ENCODE measurements at places on chromosomes 7 and 10. TPM values are rescaled to one million over a fixed set of nuclear protein-coding genes. Genes with fewer than 3 reads are reported as not detected.

- no peak overlapping the region for H3K4me3 ChIP-seq
- no peak for DNase-seq
- no peaks in the 10 kb centered on the region for H3K36me3 ChIP-seq
- no peak overlapping the region for H3K27ac ChIP-seq
These were observed 31.4 kb upstream of the CREB3L2 start for GRCh38 chr7:138033241-138033640.

METTL27 gene
- total RNA-seq = 0.93 TPM

AZGP1 gene
- 1,671 TPM for total RNA-seq

PILRA gene
- 2.3 TPM for total RNA-seq

RELN gene
- 13.4 TPM for total RNA-seq

DNA sequence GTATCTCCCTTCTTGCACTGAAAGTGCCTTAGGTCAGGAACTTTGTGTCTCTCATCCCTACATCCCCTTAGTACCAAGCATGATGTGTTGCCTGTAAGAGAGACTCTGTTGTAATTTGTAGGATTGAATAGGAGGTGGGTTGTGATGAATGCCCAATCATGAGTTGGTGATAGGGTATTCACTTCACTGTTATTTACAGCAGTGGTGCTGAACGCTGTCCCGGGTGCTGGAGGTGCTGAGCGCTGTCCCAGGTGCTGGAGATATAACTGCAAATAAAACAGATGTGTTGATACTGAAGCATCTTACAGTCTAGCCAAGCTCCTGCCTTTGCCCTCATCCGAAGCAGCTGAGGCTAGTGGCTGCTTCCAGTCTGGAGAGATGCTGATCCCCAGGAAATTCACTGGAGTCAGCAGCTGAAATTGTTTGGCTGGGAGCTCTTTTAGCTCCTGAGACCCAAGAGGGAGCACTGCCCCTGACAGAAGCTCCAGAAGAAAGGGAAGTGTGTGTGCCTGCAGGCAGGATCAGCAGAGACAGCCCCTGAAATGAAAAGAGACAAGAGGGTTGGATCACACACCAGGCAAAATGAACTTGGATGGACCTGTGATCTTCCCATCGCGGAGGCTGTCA is 183.4 kb downstream of the SORCS3 start:
- H3K4me1 ChIP-seq = no peaks in the 10 kb centered on the region
- DNase-seq = no peak
- H3K27me3 ChIP-seq = no peaks in the 10 kb centered on the region
- H3K36me3 ChIP-seq = no peaks in the 10 kb centered on the region

- H3K36me3 ChIP-seq = peaks cover 40% of the 10 kb centered on the region
- no peak overlapping the region for H3K27ac ChIP-seq
- H3K4me3 ChIP-seq = no peak overlapping the region
- no peaks in the 10 kb centered on the region for H3K27me3 ChIP-seq
- H3K4me1 ChIP-seq = no peaks in the 10 kb centered on the region
- DNase-seq = no peak
These were observed 71.5 kb downstream of the PRPF18 start for GRCh38 chr10:13658264-13658663.

GET4 gene
- 26.4 TPM for total RNA-seq

VSTM4 gene
- total RNA-seq = 2.1 TPM

Measured in right lobe of liver (tissue), 6 donors.